ENCODE measurements at places on chromosomes 13 and 19. TPM values are rescaled to one million over a fixed set of nuclear protein-coding genes. Genes with fewer than 3 reads are reported as not detected.

DNA sequence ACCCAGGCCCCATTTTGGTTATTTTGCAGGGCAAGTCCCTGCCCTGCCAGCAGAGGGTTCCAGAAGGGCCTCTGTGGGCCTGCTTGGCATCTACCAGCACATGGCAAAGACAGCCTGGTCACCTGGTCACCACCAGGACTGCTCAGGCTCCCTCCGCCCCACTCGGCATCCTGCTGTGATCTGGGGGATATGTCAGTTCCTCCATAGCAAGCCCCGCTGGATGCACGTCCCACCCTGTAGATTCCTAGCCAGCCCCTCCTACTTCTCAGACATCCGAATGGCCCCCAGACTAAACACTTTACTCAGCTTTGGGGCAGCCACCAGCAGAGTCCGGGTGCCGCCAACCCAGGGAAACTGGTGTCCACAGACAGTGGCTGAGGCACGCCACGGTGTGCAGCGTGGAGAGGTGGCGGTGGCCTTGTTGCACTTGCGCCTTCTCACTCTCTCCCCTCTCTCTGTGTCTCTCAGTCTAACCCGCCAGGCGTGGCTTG, 31.8 kb upstream of the USE1 start:
- no peak for DNase-seq

DNA sequence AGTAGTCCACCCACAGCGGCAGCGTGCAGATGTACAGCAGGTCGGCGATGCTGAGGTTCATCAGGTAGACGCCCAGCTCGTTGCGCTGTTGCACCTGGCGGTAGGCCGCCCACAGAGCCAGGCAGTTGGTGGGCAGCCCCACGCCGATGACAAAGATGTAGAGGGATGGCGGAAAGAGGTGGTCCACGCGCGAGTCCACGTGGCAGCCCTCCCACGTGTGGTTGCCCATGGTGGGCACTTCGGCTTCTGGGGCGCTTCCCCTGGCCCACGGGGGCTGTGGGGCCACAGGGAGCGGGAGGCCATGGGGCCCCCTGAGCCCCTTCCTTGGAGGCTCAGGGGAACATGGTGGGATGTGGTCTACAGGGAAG, 7.0 kb upstream of the OPA3 start:
- no peak for DNase-seq

AMER2 gene
- total RNA-seq, result 0.03 TPM

DNA sequence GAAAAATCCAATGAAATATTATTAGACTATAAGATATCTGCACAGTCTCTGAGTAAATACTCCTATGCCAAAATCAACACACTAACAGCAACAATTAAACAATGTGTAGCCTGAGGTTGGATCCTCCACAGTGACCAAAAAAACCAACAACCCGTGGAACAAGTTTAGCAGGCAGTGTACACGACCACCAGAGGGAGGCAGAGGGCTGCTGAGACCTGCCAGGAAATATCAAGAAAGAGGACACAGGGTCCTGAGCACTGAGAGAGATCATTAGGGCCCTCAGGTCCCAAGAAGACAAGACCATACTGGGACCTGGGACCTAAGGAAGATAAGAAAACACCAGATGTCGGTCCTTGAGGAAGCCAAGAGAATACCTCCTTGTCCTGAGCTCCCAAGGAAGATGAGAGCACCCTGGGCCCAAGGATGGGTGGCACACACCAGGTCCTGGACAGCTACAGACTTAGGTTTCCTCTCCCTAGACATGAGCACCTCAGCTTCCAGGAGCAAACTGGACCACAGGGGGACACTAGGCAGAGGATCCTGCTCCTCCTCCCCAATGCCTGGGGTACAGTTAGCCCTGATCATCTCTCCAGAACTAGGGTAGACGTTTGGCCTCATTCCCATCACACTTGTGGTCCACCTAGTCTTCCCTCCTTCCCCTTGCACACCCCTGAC, 822 bp upstream of the ZNF274 start:
- DNase-seq, result no peak

- DNase-seq, result peak; percentile 84
Measured at GRCh38 chr19:34481861-34482379, 362 bp downstream of the WTIP start.

FAM216B gene
- not detected for total RNA-seq

LILRA5 gene
- total RNA-seq, result 23.0 TPM

- DNase-seq, result no peak
Measured at GRCh38 chr19:50928831-50929230, 17.6 kb upstream of the KLK4 start.

KIR3DL2 gene
- not detected for total RNA-seq

- DNase-seq, result no peak
Measured at GRCh38 chr19:38922482-38922881, 8.1 kb downstream of the SARS2 start.

DNA sequence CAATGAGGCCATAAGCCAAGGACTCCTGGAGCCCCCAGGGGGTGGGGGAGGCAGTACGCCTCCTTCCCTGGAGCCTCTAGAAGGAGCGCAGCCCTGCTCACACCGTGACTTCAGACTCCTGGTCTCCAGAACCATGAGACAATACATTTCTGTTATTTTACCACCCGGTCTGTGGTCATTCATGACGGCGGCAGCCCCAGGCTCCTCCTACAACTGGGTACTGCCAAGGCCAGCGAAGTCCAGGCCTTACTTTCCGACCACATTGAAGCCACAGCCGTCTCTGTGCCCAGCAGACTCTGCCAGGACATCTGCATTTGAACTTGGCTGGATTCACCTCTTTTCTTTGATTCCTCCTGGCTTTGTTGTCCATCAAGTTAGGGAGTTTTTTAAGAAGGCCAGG, 10.5 kb downstream of the GNG7 start:
- DNase-seq, result no peak

- no peak for DNase-seq
Measured at GRCh38 chr13:93948162-93948922, 531.1 kb downstream of the DCT start.

GRCh38 chr13:85080691-85081090, 718.5 kb downstream of the SLITRK6 start:
- DNase-seq, result no peak

DNA sequence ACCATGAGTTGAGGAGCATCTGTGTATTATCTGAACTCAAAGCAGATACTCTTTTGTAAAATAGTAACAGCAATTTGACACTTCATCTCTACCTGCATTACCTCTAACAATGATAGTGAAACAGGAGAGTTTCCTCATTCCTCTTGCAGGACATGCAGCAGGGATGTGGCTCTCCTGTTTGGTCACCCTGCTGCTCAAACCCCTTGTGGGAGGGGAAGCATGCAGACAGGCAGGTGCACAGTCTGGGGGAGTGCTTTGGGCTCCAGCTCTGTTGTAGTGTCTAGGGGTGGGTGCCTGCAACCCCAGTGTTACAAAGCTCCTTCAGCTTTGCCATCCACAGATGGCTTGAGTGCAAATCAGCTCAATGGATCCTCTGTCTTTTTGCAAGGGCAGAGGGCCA, 827.6 kb downstream of the DACH1 start:
- DNase-seq, result no peak

DNA sequence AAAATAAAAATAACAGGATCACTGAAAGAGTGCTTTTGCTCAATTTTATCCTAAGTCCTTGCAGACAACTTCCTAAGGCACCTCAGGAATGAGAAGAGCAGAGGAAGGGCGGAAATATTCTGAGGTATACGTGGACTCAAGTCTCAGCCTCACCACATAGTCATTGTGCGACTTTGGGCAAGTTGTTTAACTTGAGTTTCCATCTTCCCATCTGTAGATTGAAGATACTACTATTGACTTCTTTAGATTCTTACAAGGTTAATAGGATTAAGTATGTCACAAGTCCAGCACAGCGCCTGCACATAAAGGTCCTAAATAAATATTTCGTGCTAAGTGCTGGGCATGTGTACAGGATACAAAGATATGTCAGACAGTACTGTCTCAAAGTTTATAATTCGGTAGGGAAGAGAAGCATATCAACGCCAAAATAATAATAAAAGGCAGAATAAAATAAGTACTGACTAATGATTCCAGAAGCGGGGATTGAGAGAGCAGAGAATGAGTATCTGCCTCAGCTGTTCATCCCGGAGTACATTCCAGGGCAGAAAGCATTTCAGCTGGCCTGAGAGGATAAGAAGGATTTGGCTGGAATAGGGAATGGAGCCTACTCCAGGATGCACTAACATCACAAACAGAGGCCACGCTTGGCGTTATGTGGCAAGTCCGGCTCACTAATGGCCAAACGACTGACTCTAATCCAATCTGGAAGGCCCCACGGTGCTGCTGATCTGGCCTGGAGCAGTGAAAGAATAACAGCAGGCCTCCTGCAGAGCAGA, 139.7 kb downstream of the FLT1 start:
- no peak for DNase-seq

DPF1 gene
- not detected for total RNA-seq

HRC gene
- total RNA-seq, result 1.3 TPM

DNA sequence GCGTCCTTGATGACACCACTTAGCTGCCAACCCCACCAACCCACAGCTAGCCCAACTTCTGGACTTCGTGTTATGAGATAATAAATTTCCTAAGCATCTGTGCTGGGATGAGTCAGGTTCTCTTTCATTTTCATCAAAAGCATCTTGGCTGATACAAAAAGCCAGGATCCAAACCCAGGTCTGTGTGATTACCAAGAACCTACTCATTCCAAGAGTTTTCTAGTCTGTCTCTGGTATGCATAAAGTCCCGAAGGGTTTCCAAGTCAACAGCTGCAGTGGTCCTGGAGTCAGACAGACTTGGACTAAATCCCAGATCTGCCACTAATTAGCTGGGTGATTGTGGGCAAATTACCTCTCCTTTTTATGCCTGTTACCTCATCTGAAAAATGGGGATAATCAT, 55.5 kb upstream of the SERP2 start:
- DNase-seq, result no peak

DNA sequence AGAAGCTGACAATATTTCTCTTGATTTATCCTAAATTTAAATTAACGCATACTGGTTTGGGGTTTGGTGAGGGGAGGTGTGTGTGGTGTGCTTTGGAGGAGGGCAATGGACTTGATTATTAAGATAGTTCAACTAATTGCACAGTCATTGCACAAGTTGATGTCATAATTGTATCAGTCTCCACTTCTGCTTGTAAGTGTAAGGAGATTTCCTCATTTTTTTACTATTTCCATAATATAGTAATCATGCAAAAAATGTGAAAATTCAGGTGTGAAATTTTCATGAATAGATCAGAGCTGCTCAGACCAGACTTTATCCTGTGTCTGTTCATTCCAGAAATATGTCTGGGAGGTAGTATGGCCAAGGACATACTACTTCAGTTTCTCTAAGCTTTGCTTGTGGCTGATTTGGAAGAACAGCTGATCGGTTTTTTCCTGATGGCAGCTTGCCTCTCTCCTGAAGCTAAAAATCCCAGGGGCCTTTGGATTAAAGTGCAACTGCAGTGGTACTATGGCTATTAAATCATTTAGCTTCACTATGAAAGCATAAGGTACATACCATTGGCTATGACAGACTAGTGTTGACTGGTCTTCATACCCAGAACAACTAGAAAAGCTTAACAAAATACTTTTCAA, 201.8 kb upstream of the MIR17HG start:
- DNase-seq, result no peak

GRCh38 chr13:31427151-31428100, 227.7 kb downstream of the B3GLCT start:
- DNase-seq, result no peak

DNA sequence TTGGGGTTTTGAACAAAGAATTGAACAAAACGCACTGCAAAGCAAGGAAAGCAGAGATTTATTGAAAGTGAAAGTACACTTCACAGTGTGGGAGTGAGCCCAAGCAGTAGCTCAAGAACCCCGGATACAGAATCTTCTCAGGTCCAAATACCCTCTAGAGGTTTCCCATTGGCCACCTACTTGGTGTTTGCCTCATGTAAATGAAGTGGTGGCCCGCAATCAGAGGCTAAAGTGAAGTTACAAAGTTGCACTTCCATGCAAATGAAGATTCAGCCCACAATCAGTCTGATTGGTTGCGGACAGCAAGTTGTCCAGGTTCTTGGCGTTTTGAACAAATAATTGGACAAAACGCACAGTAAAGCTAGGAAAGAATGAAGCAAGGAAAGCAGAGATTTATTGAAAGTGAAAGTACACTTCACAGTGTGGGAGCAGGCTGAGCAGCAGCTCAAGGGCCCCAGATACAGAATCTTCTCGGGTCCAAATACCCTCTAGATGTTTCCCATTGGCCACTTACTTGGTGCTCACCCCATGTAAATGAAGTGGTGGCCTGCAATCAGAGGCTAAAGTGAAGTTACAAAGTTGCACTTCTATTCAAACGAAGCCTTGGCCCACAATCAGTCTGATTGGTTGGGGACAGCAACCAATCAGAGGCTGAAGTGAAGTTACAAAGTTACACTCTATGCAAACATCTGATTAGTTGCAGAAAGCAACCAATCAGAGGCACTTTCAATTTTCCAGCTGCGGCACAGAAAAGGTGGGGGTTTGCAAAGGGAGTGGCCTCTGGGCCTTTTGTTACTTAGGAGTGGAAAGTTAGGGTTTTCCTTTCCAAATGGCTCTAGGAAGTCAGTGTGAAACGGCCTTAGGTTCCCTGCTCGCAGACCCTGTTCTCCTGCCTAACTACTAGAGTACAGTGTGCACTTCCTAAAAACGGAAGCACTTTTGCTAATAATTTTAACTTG, 4.8 kb upstream of the TM9SF2 start:
- DNase-seq, result no peak

GFY gene
- not detected for total RNA-seq

- no peak for DNase-seq
Measured at GRCh38 chr13:104584481-104584880, 1518.3 kb upstream of the SLC10A2 start.

GRCh38 chr19:8654591-8655339, 24.3 kb downstream of the NFILZ start:
- no peak for DNase-seq

DNA sequence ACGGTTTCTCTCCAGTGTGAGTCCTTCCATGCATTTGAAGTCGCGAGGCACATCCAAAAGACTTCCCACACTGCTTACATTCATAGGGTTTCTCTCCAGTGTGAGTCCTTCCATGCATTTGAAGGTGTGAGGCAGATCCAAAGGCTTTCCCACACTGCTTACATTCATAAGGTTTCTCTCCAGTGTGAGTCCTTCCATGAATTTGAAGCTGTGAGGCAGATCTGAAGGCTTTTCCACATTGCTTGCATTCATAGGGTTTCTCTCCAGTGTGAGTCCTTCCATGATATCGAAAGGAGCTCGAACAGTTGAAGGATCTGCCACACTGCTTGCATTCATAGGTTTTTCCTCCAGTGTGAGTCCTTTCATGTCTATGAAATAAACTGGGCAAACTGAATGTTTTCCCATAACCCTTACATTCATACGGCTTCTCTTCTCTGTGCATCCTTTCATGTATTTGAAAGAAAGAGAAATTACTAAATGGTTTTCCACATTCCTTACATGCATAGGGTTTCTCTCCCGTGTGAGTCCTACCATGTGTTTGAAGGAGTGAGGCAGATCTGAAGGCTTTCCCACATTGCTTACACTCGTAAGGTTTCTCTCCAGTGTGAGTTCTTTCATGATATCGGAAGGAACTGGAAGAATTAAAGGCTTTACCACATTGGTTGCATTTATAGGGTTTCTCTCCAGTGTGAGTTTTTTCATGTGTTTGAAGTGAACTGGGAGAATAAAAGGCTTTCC, 20.3 kb downstream of the ZNF433 start:
- DNase-seq, result no peak

All from mesenteric fat pad (tissue), 1 donor.